ENCODE measurements at places on chromosomes 7 and 10.
A peak's percentile ranks its signal among the peaks of the same experiment; 100 is the strongest.

- no peak for DNase-seq
Observed at GRCh38 chr7:113796557-113796956, 122.3 kb downstream of the PPP1R3A start.

- DNase-seq, result no peak
Observed at GRCh38 chr10:7028809-7029166, 382.0 kb downstream of the SFMBT2 start.

GRCh38 chr7:74284781-74285259 is 4.4 kb upstream of the CLIP2 start:
- DNase-seq, result peak; percentile 39

DNA sequence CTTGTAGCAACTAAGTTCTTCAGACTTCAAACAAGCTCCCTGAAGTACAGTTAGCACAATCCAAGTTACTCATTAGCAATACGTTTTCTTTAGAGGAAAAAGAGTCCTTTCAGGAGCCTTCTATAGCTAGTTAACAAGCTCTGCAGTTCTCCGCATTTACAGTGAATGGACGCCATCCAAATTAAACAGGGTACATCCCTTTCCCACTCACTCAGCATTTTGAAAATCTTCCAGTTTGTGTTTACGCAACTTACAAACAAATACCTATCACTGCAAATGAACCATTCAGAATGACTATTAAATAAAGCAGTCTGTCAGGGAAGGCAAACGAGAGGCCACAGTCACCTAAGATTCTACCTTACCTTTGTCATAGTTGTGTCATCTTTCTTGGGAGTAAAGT is 84.5 kb downstream of the RNF32 start:
- no peak for DNase-seq

DNA sequence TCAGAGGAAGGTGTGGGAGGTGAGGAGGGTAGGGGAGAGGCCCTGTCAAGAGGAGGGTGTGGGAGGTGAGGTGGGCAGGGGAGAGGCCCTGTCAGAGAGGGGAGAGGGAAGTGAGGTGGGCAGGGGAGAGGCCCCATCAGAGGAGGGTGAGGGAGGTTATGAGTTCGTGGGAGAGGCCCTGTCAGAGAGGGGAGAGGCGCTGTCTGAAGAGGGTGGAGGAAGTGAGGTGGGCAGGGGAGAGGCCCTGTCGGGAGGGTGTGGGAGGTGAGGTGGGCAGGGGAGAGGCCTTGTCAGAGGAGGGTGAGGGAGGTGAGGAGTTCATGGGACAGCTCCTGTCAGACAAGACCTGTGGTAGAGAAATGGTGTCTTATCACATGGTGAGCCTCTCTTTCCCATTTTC is 74.4 kb downstream of the INPP5A start:
- no peak for DNase-seq

GRCh38 chr10:59655309-59655708 is 54.3 kb downstream of the SLC16A9 start:
- DNase-seq, result no peak

GRCh38 chr7:77794000-77794399 is 4.2 kb downstream of the TMEM60 start:
- no peak for DNase-seq

GRCh38 chr7:17229228-17229627 is 69.2 kb upstream of the AHR start:
- no peak for DNase-seq

Data from Caki2 (cell line).